ENCODE measurements at places on chromosomes 5 and 9. TPM values are rescaled to one million over a fixed set of nuclear protein-coding genes. Genes with fewer than 3 reads are reported as not detected.

The CDH9 gene
- total RNA-seq: not detected

The ANKRD18B gene
- 6.0 TPM for total RNA-seq

The FGD3 gene
- total RNA-seq: 0.17 TPM

The FAM151B gene
- 1.8 TPM for total RNA-seq

The TMEM171 gene
- 4.8 TPM for total RNA-seq

The PCDHB1 gene
- total RNA-seq: not detected

The COMMD10 gene
- total RNA-seq: 40.6 TPM

The GDA gene
- total RNA-seq: 1.3 TPM

The CTSV gene
- 15.2 TPM for total RNA-seq

The CENPK gene
- total RNA-seq: 35.5 TPM

The LCN1 gene
- not detected for total RNA-seq

The AGPAT2 gene
- 99.5 TPM for total RNA-seq

The FBXW11 gene
- 33.8 TPM for total RNA-seq

The FAM221B gene
- not detected for total RNA-seq

The GABBR2 gene
- 0.50 TPM for total RNA-seq

The SNCAIP gene
- 0.05 TPM for total RNA-seq

The ADAMTSL2 gene
- not detected for total RNA-seq

The ITGA2 gene
- 36.5 TPM for total RNA-seq

The PLCXD3 gene
- total RNA-seq: 0.31 TPM

The SLC25A48 gene
- total RNA-seq: not detected

The SLC36A3 gene
- total RNA-seq: not detected

The SPATA31A3 gene
- not detected for total RNA-seq

The LRRC19 gene
- not detected for total RNA-seq

The RABEPK gene
- total RNA-seq: 47.1 TPM

The BARHL1 gene
- not detected for total RNA-seq

The GHR gene
- not detected for total RNA-seq

The SLC6A19 gene
- not detected for total RNA-seq

The DPM2 gene
- 50.2 TPM for total RNA-seq

The LNPEP gene
- 6.9 TPM for total RNA-seq

The STXBP1 gene
- 18.4 TPM for total RNA-seq

The IL7R gene
- 0.79 TPM for total RNA-seq

The SHLD3 gene
- total RNA-seq: 2.0 TPM

The BTNL8 gene
- total RNA-seq: not detected

The UBE2QL1 gene
- 0.13 TPM for total RNA-seq

The CARTPT gene
- total RNA-seq: not detected

The FOXI1 gene
- total RNA-seq: not detected

The PCDHB2 gene
- 4.1 TPM for total RNA-seq

The CMYA5 gene
- 0.22 TPM for total RNA-seq

The BTNL3 gene
- not detected for total RNA-seq

The POLE3 gene
- 125 TPM for total RNA-seq

The CLIC3 gene
- 1.7 TPM for total RNA-seq

The PCDHGA10 gene
- total RNA-seq: 0.01 TPM
